ENCODE measurements at places on chromosomes 1 and 21. TPM values are rescaled to one million over a fixed set of nuclear protein-coding genes. Genes with fewer than 3 reads are reported as not detected.

Gene LMO4
- 86.1 TPM for total RNA-seq

Gene CD55
- 17.0 TPM for total RNA-seq

Gene CD34
- 0.96 TPM for total RNA-seq

Gene ERICH3
- total RNA-seq = 0.72 TPM

Gene SMPDL3B
- total RNA-seq = not detected

Gene GPR52
- 0.24 TPM for total RNA-seq

Gene PKNOX1
- 13.7 TPM for total RNA-seq

Gene SLAMF7
- not detected for total RNA-seq

Gene PARS2
- 6.3 TPM for total RNA-seq
